ENCODE measurements at places on chromosomes 6 and 20.

- no peak for DNase-seq
Measured at GRCh38 chr20:11778206-11778570, 139.5 kb upstream of the BTBD3 start.

DNA sequence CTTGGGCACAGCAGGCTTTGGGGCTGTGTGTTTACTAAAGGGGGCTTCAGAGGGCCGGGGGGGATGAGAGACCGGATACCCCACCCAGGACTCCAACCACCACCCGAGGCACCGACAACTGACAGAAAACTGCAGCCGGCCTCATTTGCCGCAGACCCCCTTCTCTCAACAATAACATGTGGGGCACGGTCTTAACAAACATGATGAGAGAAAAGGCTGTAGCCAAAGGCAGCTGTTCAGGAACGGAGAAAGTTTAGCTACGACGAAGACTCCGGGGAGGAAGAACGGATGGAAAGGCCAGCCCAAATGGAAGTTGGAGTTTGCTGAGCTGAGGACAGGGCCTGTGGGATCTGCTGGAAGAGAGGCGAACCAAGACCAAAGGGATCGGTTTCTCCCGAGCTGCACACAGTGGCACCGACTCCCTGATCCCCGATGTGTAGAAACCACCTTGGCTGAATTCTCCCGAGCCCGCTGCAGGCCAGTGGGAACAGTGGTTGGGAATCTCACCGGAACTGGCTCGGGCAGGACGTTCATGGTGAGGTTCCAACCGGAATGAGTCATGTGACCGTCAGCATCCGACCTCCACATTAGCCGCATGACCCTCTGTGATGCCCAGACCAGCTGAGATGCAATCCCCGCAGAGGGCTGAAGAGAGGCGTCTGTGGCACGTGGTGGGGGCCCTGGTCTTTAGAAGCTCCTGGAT, 359.3 kb downstream of the TAF4 start:
- no peak for DNase-seq

DNA sequence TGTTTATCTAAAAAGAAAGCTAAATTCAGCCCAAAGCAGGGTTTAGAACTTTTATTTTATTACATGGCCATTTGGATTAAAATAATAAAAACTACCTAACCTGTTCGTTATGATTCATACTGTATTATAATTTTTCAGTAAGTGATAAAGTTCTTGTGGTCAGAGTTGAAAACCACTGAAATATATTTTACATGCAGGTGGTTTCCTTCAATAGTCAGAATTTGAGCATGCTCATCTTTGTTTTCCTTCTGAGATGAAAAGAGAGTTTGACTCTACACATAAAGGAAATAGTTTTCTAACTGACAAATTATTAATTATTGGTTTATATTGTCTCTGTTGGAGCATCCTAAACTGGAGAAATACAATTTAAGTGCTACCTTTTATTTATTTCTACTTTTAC, 114.0 kb upstream of the FKBP1C start:
- no peak for DNase-seq

- no peak for DNase-seq
Measured at GRCh38 chr20:5990946-5991345, 40.5 kb downstream of the MCM8 start.

DNA sequence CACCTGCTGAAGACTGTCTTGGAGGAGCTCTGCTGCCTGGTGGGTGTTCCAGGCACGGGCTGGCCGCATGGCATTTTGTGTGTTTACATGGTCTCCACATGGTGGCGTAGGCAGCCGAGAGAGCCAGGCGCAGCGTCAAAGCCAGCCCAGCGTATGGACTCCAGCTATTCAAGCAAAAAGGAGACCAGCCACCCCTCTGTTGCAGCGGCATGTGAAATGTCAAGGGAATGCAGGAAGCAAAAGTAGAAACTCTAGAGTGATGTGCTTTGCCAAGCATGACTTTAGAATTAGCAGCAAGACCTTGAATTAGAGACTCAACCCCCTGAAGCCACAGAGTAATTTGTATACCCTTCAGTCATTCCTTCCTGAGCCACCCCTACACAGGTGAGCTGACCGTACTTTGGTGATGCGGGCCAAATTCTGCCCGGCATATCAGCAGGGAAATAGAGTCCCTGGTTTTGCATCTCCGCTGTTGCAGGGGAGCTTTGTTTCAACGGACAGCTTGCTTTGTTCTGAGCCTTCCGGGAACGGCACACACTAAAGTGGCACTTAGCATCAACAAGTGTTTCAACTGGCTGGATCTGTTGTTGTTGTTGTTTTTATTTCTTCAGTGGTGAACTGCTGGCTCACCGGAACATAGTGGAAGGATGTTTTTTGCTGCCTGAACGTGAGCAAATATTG, 48.5 kb downstream of the FNDC1 start:
- DNase-seq: peak; percentile 1

Data from stimulated activated CD4-positive, alpha-beta T cell treated with anti-CD3 and anti-CD28 coated beads, Interleukin-15, amount 100 ng/mL, for 48 hours (primary cell).